Smooth muscle cell of the coronary artery (primary cell): ENCODE measurements at places on chromosomes 12 and 14. TPM values are rescaled to one million over a fixed set of nuclear protein-coding genes. Genes with fewer than 3 reads are reported as not detected.

The EMP1 gene
- total RNA-seq, result 45.9 and 201 TPM in 2 replicates

The LRIG3 gene
- 8.3 and 74.1 TPM in 2 replicates for total RNA-seq

The KLHDC1 gene
- total RNA-seq, result 2.9 and 9.4 TPM in 2 replicates

The RFLNA gene
- total RNA-seq, result 0.35 and 6.8 TPM in 2 replicates

The ARHGAP9 gene
- total RNA-seq, result 0.30 TPM in 1 of 2 replicates, not detected in the other
